ENCODE measurements at places on chromosomes 7 and 10.
A peak's percentile ranks its signal among the peaks of the same experiment; 100 is the strongest.

GRCh38 chr10:109831846-109832245 lies 91.5 kb downstream of the XPNPEP1 start:
- DNase-seq: no peak

DNA sequence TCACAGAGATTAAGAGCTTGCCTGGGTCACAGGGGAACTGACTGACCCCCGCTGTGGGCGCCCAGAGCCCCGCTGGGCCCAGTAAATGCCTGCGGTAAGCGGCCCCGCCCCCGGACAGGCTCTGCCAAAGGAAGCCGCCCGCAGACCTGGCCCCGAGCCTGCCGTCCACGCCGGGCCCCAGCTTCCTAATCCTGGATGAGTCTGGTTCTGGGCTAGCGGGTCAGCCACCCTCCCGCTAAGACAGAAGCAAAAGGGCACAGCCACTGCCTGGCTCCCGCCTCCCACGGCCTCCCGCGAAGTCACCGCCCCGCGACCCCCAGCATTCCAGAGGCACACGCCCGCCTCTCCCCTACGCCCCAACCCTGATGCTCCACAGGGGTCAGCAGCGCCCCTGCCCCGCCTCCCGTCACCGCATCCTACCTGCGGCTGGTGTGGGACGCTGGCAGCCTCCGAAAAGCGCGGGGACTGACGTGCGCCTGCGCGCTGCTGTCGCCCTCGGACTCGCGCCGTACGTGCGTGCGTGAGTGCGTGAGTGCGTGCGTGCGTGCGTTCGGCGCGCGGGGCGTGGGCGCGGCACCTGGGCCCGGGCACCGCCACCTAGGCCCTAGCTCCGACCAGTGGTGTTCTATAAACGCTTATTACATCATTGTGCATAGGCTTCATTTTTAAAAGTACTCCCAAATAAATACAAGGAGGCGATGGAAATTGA lies at the start of gene FIGNL1:
FIGNL1 (minus strand) TSS at position 470 of the 709 bp plus-strand sequence. CDS start 3,063 bp downstream, outside the sequence.
- DNase-seq: peak; percentile 81

- DNase-seq: no peak
Observed at GRCh38 chr7:108203537-108203936, 73.4 kb upstream of the LAMB4 start.

- DNase-seq: peak; percentile 94
Observed at GRCh38 chr7:80876894-80877414, 41.9 kb downstream of the SEMA3C start.

DNA sequence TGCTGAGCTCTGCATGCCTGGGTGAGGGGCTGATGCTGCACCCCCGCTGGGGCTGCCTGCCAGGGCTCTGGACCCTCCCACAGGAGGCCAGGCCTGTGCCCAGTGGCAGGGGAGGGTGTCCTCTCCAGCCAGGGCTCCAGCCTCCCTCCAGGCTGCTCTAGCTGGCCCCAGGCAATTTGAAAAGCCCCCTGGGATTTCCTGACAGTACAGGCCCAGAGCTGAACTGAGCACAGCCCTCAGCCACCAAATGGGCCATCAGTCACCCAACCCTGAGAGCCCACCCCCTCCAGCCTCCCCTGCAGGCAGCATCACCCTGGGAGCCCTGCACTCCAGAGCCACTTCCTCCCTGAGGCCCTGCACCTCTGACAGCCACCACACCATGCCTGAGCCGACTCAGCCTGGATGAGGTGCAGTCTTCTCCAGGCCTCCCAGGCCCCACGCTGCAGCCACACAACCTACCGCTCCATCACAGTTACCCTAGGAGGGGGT lies 101.8 kb upstream of the RET start:
- no peak for DNase-seq
